Endothelial cell of umbilical vein (primary cell): ENCODE measurements at places on chromosomes 5 and 9.

DNA sequence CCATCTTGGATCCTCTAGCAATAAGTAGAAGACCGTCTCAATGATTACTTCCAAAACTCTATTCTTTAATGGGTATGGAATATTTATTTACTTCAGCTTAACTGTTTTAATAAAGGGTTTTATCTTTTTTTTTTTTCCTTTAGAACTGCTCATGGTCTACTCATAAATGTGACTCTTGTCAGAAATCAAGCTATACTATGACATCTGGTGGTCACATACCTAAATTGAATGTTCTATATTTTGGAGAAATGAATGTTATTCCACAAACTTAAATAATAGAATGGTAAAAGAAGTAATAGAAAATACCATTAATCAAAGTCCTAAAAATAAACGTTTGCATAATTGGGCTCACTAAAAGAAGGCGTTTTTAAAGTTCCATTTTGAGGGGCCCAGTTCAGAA lies 131.2 kb upstream of the PLCXD3 start:
- DNase-seq, result no peak

GRCh38 chr9:76592091-76592973 lies 133.3 kb downstream of the GCNT1 start:
- DNase-seq, result no peak

- DNase-seq, result no peak
Measured at GRCh38 chr5:42108468-42108867, 183.4 kb downstream of the FBXO4 start.

- peak; percentile 37 for DNase-seq
Measured at GRCh38 chr5:152505442-152506042, 100.5 kb upstream of the NMUR2 start.

DNA sequence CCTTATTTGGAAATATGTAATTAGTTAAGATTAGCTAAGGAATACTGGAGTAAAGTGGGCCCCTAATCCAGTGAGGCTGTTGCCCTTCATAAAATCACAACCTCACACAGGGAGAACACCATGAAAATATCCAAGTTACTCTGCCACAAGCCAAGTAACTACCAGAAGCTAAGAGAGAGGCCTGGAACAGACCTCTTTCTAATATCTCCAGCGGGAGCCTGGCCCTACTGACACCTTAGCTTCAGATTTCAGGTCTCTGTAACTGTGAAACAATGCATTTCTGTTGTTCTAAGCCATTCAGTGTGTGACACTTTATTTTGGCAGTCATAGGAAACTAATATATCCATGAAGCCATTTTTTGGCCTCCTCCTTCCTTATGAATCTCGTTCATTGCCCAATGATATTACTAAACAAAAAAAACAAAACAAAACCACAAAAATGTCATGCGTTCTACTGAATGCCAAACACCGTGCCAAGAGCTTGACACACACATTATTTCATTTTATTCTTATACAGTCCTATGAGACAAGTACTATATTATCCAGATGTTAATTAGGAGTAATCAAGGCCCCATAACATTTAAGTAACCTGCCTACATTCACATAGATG lies 699.0 kb downstream of the MAT2B start:
- DNase-seq, result peak; percentile 50

DNA sequence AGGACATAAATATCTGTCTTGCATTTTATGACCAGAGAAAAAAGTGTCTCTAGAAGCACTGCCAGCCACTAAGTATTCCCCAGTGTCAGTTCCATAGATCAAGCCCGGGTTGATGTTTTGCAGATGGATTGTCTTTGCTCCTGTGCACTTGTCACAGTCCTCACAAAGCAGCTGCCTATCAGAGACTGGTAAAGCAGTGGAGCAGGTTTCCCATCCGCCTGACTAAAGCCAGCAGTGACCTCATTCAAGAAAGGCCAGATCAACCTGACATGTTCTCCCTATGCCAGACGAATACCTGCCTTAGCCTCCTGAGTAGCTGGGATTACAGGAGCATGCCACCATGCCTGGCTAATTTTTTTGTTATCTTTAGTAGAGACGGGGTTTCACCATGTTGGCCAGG lies 26.8 kb upstream of the GARNL3 start:
- no peak for DNase-seq
